ENCODE measurements at places on chromosomes 12 and 14. TPM values are rescaled to one million over a fixed set of nuclear protein-coding genes. Genes with fewer than 3 reads are reported as not detected.

Gene SLC22A17
- total RNA-seq = 2.0 TPM

Gene OR5AU1
- total RNA-seq = not detected

Gene IL31
- not detected for total RNA-seq

Gene ASCL1
- total RNA-seq = not detected

Gene B3GNT4
- total RNA-seq = 2.0 TPM

Gene SDR9C7
- 26.0 TPM for total RNA-seq

Gene TECPR2
- 10.9 TPM for total RNA-seq

Gene TMEM229B
- total RNA-seq = 0.80 TPM

Gene GZMB
- 1.2 TPM for total RNA-seq

Gene WNT1
- total RNA-seq = not detected
